ENCODE measurements at places on chromosomes 7 and 10.

DNA sequence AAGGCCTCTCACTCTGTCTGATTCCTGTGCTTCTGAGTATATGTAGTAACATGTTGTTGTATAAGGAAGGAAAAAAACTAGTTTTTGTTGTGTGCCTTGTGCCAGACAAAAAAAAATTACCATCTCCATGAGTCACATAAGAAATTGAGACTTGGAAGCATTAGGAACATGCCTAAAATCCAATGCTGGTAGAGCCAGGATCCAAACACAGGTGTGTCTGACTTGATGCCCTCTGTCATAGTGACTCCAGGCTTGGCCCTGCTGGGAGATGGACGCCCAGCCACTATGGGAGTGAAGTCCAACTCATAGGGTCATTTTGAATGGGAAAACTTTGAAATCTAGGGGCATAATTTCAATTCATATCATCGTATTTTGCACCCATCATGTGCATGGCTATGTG lies 38.0 kb downstream of the PYROXD2 start:
- DNase-seq: no peak

DNA sequence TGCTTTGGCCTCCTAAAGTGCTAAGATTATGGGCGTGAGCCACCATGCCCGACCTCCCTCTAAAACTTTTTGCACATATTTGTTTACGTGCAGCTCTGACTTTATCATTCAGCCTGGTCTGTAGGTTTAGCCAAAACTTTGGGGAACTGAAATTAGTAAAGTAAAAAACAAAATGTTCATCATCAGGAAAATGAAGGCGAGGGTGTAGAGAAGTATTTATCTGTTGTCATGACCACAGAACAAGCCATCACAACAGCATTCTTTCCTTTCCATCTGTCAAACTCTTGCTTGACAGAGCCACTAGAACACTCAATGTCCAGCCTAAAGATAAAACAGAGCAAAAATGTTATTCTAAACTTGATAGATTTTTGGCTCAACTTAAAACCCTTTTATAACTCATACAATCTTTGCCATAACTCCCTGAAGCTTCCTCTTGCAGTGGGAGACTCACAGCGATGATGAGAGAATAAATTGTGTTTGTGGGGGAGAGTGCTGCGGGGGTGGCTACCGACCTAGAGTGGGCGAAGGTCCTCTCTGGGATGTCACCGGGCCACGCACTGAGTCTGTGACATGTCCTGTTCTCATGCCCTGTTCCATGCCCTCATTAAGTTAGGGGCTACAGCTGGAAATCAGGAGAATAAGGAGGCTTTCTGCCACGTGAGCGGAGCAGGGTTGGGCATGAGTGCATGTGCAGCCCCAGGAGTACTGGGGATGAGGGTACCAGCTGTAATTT lies 58.6 kb upstream of the MKRN1 start:
- no peak for DNase-seq

GRCh38 chr7:24827027-24827426 lies 69.8 kb upstream of the GSDME start:
- no peak for DNase-seq

DNA sequence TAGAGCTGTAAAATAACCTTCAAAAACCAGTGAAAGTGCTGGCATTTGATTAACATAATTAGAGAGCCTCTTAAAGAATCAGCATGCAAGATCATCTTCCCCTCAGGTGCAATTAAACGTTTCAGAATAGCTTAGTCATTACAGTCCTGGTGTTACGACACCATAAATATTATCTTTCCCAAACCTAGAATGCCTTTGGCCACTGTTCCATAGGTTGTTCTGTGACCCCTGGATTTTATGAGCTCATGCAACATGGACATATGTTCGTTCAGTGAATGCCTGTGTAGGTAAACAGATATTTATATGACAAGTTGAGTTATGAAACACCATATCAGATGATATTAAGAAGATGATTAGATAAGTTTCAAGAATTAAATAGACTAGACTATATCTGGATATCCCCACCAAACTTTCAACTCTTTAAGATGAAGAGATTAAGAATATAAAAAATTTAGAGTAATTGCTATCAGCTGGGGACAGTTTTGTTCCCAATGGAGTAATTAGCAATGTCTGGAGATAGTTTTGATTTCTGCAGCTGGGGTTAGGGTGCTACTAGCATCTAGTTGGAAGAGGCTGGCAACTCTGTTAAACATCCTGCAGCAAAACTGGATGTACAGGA lies 263.5 kb upstream of the DKK1 start:
- no peak for DNase-seq

- no peak for DNase-seq
Measured at GRCh38 chr10:6892864-6893263, 312.8 kb upstream of the PRKCQ start.

GRCh38 chr10:28793482-28793881 lies 116.2 kb downstream of the BAMBI start:
- DNase-seq: no peak

- DNase-seq: no peak
Measured at GRCh38 chr7:10225275-10225674, 748.4 kb upstream of the PHF14 start.

GRCh38 chr10:81594991-81595390 lies 280.0 kb upstream of the NRG3 start:
- no peak for DNase-seq

Measured in ecto neural progenitor cell (in vitro differentiated cells).